Left renal pelvis (tissue), 4 donors: ENCODE measurements at places on chromosomes 3 and 15. TPM values are rescaled to one million over a fixed set of nuclear protein-coding genes. Genes with fewer than 3 reads are reported as not detected.

SPATA12 gene
- not detected for polyA plus RNA-seq

DNA sequence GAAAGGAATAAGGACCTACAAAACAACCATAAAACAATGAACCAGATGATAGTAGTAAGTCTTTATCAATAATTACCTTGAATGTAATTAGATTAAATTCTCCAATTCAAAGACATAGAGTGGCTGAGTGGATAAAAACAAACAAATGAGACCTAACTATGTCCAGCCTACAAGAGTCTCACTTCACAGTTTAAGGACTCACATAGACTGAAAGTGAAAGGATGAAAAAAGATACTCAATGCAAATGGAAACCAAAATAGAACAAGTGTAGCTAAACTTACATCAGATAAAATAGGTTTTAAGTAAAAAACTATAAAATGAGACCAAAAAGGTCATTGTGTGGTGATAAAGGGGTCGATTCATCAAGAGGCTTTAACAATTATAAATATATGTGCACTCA is 21.9 kb upstream of the NR1I2 start:
- no peak for DNase-seq

DNA sequence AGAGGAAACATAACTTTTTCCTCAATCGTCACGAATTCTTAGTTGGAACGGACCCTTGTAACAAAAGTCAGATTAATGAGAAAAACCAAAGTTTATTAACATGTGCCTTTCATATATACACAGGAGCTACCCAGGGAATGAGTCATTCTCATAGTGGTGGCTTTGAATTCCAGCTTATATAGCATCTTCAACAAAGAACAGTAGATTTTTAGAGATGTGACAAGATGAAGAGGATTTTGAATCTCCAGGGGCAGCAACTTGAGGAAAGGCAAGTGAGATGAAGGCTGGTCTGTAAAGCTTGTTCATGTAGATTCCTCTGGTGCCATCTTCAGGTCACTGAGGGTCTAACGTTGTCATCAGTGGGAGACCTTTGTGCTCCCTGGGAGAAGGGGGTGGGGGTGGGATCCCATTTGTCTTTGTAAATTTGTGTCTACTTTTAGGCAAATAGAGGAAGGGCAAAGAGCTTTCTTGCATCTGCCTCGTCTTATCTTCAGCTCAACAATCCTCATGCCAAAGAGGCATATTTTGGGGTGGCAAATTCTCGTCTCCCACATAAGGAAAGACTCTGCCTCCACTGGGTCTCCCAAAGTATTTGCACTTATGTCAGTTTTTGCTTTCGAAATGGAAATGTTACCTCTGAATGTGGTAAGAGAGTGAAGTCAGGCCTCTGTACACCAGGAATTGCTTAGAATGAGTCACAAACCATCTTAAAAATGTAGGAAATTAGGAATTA is 29.5 kb downstream of the CLEC3B start:
- DNase-seq, result no peak

SLC24A5 gene
- not detected for polyA plus RNA-seq

DNA sequence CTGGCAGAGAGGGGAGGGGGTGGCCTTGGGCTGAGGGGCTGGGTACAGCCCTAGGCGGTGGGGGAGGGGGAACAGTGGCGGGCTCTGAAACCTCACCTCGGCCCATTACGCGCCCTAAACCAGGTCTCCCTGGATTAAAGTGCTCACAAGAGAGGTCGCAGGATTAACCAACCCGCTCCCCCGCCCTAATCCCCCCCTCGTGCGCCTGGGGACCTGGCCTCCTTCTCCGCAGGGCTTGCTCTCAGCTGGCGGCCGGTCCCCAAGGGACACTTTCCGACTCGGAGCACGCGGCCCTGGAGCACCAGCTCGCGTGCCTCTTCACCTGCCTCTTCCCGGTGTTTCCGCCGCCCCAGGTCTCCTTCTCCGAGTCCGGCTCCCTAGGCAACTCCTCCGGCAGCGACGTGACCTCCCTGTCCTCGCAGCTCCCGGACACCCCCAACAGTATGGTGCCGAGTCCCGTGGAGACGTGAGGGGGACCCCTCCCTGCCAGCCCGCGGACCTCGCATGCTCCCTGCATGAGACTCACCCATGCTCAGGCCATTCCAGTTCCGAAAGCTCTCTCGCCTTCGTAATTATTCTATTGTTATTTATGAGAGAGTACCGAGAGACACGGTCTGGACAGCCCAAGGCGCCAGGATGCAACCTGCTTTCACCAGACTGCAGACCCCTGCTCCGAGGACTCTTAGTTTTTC is 4.9 kb downstream of the ISL2 start:
- DNase-seq, result no peak

DNA sequence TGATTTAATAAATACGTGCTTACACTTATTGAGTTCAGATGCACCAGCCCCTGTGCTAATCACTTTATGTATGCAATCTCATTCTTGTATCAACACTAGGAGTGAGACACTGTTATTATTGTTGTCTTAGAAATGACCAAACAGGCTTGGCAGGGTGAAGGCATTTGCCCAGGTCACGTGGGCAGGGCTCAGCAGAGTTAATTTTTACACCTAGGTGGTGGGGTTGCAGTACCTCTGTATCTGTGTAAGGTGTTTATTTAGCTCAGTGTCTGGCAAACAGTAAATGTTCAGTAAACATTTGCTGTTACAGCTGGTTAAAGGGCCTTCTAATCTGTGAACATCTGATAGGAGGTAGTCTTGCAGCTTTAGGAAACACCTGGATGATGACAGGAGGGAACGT is 200.0 kb downstream of the CACNA2D3 start:
- no peak for DNase-seq

ROPN1 gene
- polyA plus RNA-seq, result 0.11 TPM

- DNase-seq, result no peak
Observed at GRCh38 chr3:27565201-27565852, 81.1 kb upstream of the SLC4A7 start.

- no peak for DNase-seq
Observed at GRCh38 chr15:47409038-47409437, 308.3 kb upstream of the SEMA6D start.

MIX23 gene
- polyA plus RNA-seq, result 58.2 TPM

DNA sequence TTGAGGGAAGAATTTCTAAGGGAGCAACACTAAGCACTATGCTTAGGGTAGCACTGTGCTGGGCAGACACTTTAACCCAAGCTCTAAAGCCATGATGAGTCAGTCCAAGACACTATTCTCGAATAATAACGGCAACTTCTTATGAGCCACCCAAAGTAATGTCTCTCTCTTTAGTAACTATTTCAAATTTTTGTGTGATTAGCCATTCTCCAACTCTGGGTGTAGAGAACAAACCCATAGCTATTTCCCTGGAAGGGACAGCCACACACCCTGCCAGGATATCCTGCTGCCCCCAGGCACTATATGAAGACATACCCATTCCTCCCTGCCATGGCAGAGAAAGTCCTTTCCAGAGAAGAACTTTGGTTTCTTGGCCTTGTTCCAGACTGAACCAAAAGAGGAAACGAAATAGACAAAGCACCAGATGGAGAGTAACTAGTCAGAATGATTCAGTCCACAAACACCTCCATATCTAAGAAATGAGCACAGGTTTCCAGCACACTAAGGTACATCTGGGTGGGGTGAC is 384.9 kb upstream of the THBS1 start:
- DNase-seq, result no peak

ADGRG7 gene
- not detected for polyA plus RNA-seq

PARL gene
- 54.1 TPM for polyA plus RNA-seq

DNA sequence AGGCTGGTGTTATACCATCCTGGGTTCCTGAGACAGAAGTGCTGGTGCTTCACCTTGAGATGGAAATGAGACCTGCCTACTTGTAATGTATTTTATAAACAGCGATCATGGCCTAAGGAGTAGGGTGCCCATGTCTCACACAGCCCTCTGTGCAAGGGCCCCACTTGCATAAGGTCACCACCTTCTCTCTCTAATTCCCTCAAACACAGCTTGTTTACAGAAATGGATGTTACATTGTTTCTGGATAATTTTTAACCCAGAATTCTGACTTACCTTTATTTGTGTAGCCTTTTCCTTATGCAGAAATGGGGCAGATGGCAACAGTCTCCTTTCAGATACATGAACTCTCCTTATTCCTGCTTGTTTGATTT is 95.1 kb upstream of the UMPS start:
- DNase-seq, result no peak

TGM5 gene
- polyA plus RNA-seq, result not detected

XXYLT1 gene
- polyA plus RNA-seq, result 32.7 TPM

GRCh38 chr3:152402695-152403451 is 134.1 kb downstream of the MBNL1 start:
- no peak for DNase-seq

DNA sequence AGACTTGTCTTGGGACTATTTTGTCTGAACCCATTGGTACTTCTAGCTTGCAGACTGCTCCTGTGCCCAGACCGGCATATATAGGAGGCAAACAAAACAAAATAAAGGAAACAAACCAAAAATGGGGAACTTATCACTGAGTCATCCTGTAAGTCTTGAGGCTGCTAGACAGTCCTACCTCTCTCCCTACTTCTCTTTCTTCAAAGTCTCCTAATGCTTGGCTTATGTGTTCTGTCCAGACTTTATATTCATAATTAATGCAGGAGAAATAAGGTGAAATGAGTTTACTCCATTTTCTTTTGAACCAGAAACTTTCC is 266.2 kb downstream of the ZNF385D start:
- no peak for DNase-seq

LSM3 gene
- 22.9 TPM for polyA plus RNA-seq

- no peak for DNase-seq
Observed at GRCh38 chr3:113834983-113835382, 3.6 kb upstream of the GRAMD1C start.

DNA sequence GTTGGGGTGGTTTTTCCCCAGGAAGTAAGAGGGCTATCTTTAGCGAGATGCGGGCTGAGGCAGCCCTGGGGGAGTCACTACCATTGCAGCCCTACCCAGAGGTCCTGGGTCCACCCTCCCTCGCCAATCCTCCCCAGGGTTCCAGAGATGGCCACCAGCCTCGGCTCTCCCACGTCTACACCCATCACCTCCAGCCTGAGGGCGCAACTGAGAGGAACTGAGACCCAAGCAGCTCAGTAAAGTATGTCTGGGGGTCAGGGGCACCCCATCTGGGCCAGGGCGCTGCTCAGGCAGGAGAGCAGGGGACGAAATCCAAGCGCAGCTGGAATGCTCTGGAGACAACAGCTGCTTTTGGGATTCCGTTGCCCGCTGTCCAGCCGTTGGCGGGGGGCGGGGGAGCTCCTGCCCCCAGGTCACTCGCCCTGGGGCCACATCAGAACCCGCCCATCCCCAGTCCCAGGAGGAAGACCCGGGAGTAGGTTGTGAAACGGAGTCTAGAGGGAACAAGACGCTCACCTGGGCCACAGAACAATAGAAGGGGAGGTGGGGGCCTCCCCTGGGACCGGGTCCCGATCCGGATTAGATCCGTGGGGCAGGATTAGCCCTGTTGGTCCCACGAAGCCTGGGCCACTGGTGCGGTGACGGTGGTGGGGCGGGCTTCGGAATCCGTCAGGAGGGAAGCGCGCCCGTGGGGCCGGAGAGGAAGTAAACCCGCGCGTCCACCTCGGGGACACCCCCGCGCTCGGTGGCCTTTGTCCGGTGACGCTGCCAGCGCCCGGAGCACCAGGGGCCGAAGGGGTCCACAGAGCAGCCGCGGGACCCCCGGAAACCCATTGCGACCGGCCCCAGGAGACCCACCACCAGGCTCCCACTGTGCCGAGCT is 1.4 kb upstream of the NDUFAF3 start:
- no peak for DNase-seq

GRCh38 chr3:107833043-107833442 is 257.8 kb downstream of the CD47 start:
- no peak for DNase-seq

DNA sequence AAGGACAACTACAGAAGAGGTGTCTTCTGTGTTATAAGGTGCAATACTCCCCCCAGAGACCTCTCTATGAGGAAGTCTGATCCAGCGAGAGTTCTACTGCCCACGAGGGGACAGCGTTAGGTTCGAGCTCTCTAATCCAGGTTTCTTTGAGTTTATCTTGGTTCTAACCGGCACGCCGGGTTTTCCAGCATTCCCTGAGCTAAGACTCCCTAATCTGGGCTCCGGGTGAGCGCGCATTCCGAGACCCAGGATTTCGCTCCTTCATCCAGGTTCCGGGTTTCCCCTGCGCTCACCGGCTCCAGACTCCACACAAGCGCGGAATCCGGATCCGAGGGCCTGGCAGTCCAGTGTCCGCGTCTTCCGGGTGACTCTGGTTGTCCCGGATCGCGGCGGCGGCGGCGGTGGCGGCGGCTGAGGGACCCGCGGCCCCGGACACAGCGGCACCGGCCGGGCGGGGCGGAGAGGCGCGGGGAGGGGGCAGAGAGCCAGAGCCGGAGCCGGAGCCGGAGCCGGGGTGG is at the start of gene ZNF609:
ZNF609 (plus strand) TSS at position 373 of the 518 bp plus-strand sequence. CDS start 38,842 bp downstream, outside the sequence.
- peak; percentile 95 for DNase-seq

DNA sequence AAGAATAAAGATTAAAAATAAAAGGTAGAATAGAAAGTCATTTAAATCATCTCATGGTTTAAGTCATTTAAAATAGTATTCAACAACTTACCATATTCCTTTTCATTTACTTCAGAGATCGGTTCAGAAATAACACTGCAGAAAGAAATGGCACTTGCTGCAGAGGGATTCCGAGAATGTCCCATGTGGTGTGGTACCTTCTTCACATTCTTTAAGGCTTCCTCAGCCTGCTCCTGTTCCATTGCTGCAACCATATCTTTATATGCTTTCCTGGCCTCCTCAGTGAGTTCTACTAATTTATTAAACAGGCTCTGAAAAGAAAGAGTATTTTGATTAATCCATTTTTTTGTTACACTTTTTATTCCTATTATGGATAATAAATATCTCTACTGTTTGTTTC is 32.6 kb upstream of the SHC4 start:
- no peak for DNase-seq

- DNase-seq, result no peak
Observed at GRCh38 chr3:104360038-104360437, 1006.7 kb upstream of the ALCAM start.

DNA sequence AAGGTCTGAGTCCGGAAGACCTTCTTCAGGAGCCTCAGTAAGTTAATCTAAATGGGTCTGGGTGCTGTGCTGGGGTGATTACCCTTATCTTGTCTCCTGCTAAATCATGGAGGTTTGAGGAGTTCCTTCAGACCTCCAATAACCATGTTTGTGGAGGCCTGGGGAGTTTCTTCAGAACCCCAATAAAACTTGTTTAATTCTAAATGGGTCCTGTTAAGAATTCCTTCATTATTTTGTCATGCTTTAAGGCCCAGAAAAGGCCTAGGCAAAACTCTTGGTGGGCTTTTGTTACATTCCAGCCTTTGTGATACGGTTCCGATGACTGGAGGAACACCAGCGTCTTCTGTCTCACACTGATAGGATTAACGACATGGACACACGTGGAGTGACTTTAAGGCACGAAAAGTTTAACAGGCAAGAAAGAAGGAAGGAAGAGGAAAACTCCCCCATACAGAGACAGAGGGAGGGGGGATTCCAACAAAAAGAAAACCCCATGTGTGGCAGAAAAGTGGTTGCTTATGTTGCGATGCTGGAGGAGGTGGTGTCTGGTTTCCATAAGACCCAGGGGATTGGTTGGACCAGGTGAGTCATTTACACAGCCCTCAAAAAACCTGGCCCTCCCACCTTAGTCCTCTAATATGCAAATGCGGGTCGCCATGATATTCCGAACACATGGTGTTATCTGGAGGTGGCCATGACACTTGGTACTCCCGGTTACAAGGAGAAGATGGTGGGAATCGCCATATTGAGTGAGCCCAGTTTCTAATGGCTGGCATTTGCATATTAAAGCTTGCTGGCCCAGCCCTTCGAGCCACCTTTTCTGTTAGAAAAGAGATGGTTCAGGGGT is 72.6 kb upstream of the MFGE8 start:
- DNase-seq, result no peak
